Activated T-cell treated with anti-CD3 and anti-CD28 coated beads, Interleukin-2, amount 50 U/mL, for 72 hours (primary cell): ENCODE measurements at places on chromosomes 2 and 18.

GRCh38 chr18:48675352-48675761 is 136.5 kb downstream of the CTIF start:
- peak; percentile 87 for DNase-seq

DNA sequence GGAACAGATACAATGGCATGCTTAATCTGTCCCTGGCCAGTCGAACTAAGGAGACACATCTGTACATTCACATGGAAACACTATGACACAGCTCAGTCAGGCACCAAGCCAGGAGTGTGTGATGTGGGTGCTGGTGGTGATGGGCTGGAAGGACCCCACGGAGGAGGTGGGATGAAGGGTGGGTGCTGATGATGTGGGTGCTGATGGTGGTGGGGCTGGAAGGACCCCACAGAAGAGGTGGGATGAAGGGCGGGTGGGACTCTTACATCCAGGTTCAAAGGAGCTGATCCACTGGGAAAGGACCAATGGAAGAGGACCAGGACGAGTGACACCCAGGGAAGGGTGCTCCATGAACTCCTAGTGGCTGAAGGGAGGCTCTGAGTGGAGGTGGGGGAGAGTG is 34.8 kb upstream of the ACAA2 start:
- no peak for DNase-seq

- no peak for DNase-seq
Measured at GRCh38 chr18:69588301-69588700, 187.6 kb downstream of the DOK6 start.

DNA sequence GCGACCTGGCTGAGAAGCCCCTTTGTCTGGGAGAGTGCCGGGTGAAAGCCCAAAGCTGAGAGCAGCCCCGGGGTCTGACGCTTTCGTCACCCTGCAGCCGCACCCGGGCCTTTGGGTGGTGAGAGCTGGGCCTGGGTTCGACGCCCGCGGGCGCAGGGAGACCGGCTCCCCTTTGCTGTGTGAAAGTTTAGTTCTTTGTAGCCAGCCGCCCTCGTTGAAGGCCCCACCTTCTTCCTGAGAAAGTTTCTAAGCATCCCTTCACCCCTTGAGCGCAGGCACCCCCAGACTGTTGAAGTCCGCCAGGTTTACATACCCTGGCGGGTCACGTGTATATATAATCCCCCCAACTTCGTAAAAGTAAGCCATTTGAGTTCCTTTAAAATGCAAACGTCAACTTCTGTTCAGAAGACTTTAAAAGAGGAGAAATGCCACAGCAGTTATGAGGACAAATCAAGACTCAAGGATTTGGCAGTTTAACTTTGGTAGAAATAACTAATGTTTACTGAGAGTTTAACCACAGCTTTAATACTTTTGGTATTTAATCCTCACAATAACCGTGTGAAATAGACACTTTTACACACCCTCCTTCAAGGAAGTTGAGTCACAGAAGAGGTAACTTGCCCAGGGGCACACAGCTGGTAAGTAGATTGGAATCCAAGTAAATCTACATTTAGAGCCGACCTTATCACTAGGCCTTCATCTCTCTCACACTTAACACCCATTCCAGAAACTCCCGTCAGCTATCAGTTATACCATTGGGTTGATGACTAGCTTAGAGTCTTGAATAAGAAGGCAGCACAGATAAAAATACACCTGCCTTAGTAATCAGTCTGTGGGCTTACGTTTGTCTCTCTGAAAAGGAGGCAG is 1.1 kb upstream of the MBOAT2 start:
- DNase-seq: no peak

DNA sequence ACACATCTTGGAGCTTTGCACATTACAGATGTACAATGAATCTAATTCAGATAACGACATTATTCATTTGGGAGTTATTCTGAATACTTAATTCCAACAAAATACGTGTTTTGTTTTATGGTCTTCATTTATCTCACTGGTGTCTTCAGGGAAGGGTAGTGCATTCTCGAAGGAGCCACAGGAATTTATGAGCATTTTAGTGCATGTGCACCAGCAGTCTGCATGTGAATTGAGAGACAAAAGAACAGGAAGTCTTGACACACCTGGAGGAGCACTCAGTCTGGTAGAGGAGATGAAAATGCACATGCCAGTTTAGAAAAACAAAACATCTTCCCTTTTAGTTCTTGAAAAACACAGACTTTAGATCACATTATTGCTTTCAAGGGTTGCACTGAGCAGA is 228.7 kb downstream of the LRATD1 start:
- DNase-seq: no peak

- DNase-seq: no peak
Measured at GRCh38 chr2:147236601-147237000, 608.2 kb upstream of the ACVR2A start.
